Naive B cell (primary cell): ENCODE measurements at places on chromosomes 12 and 14.
A peak's percentile ranks its signal among the peaks of the same experiment; 100 is the strongest.

DNA sequence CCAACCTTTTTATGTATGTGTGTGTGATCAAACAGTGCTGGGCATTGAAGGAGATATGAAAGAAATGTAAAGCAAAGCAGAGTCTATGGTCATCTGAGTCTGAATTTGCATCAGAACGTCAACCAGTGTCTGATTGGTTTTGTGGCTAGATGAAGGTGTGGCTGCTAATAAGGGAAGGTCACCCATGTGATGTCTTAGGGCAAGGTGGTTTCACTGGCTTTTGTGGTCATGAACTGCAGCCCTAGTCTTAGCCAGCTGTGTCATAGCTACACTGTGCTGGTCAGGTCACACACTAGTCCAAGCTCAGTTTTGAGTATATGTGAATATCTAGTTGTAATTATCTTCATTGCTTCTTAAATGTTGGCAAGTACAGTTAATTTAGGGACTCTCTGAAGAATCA is 105.8 kb downstream of the TGFB3 start:
- H3K27me3 ChIP-seq, result no peaks in the 10 kb centered on the region
- H3K4me1 ChIP-seq, result no peaks in the 10 kb centered on the region
- peaks cover 13% of the 10 kb centered on the region for H3K36me3 ChIP-seq
- no peak overlapping the region for H3K4me3 ChIP-seq
- no peak for DNase-seq

DNA sequence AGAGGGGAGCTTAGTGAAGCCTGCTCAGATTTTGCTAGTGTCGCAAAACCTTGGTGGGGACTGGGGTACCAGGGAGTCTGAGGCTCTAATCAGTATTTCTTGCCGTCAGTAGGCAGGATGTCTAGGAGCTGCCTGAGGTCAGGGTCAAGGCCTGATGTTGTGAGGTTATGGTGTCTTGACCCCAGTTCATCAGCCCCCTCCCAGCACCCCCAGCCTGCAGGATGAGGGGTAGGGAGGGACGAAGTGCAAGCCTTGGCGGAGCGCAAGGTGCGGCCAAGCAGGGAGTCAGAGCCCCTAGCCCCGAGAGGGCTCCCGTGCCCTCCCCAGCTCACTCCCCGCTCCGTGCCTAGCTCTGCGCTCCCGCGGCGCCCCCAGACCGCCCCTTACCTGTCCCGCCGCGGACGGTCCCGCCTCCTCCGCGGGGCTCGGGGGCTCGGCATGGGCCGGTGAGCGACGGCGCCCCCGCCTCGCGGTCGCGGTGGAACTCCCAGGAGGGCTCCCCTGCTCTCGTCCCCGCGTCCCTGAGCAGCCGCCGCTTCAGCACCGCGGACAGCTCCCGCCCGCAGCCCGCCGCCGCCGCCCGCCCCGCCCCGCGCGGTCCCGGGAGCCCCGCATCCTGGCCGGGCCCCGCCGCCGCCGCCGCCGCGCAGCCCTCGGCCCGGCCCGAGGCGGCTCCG is 347 bp downstream of the SYNDIG1L start:
- peaks cover 15% of the 10 kb centered on the region for H3K36me3 ChIP-seq
- peaks cover 77% of the 10 kb centered on the region for H3K27me3 ChIP-seq
- no peak overlapping the region for H3K4me3 ChIP-seq
- H3K4me1 ChIP-seq, result no peaks in the 10 kb centered on the region
- DNase-seq, result peak; percentile 51

- peaks cover 9% of the 10 kb centered on the region for H3K36me3 ChIP-seq
- H3K27ac ChIP-seq, result peak overlapping the region; percentile 9
Measured at GRCh38 chr14:65486863-65487262, 74.3 kb downstream of the FUT8 start.

DNA sequence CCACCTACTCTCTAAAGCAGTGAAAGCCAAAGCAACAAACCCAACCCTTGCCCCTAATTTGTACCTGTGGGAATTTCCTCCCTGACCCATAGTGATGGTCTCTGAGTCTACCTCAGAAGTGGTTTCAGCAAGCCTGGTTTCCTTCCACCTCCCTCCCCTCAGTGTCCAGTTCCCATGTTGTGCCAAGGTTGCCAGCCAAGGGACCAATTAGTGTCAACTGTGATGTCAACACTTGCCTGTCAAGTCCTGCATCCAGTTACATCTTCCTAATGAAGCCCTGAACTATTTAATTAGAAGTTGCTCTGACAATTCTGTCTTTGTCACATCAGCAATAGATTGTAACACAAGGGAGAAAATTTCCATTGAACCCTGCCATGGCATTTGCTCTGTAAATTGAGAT is 194.4 kb upstream of the CCDC196 start:
- H3K27me3 ChIP-seq, result no peaks in the 10 kb centered on the region
- H3K4me1 ChIP-seq, result peaks cover 7% of the 10 kb centered on the region
- no peaks in the 10 kb centered on the region for H3K36me3 ChIP-seq
- no peak for DNase-seq

GRCh38 chr14:32710231-32710671 is 228.4 kb upstream of the NPAS3 start:
- no peak for DNase-seq
- no peaks in the 10 kb centered on the region for H3K36me3 ChIP-seq
- no peak overlapping the region for H3K4me3 ChIP-seq
- peaks cover 1% of the 10 kb centered on the region for H3K27me3 ChIP-seq

GRCh38 chr12:113134071-113134470 is 1.5 kb downstream of the RASAL1 start:
- DNase-seq, result no peak
- H3K27me3 ChIP-seq, result peaks cover 14% of the 10 kb centered on the region
- no peak overlapping the region for H3K4me3 ChIP-seq
- H3K4me1 ChIP-seq, result peaks cover 35% of the 10 kb centered on the region

GRCh38 chr12:132528564-132529106 is 38.7 kb downstream of the FBRSL1 start:
- H3K4me3 ChIP-seq, result no peak overlapping the region
- H3K36me3 ChIP-seq, result no peaks in the 10 kb centered on the region
- H3K4me1 ChIP-seq, result peaks cover 13% of the 10 kb centered on the region
- H3K27ac ChIP-seq, result no peak overlapping the region
- no peaks in the 10 kb centered on the region for H3K27me3 ChIP-seq
- no peak for DNase-seq

- DNase-seq, result no peak
- H3K27ac ChIP-seq, result no peak overlapping the region
- no peaks in the 10 kb centered on the region for H3K27me3 ChIP-seq
- H3K4me1 ChIP-seq, result no peaks in the 10 kb centered on the region
- H3K4me3 ChIP-seq, result no peak overlapping the region
- peaks cover 14% of the 10 kb centered on the region for H3K36me3 ChIP-seq
Measured at GRCh38 chr12:112176321-112177010, 51.1 kb downstream of the TRAFD1 start.

GRCh38 chr12:65532764-65533163 is 254.3 kb downstream of the MSRB3 start:
- H3K27me3 ChIP-seq, result peaks cover 3% of the 10 kb centered on the region
- no peak overlapping the region for H3K4me3 ChIP-seq
- no peak for DNase-seq

- H3K27me3 ChIP-seq, result peaks cover 6% of the 10 kb centered on the region
- no peaks in the 10 kb centered on the region for H3K36me3 ChIP-seq
- H3K4me1 ChIP-seq, result no peaks in the 10 kb centered on the region
- no peak for DNase-seq
- no peak overlapping the region for H3K4me3 ChIP-seq
Measured at GRCh38 chr14:52360831-52361230, 46.7 kb downstream of the PTGER2 start.

GRCh38 chr14:45051896-45052295 is 32.0 kb upstream of the PRPF39 start:
- H3K27me3 ChIP-seq, result no peaks in the 10 kb centered on the region
- H3K36me3 ChIP-seq, result peaks cover 14% of the 10 kb centered on the region
- no peak overlapping the region for H3K4me3 ChIP-seq
- H3K27ac ChIP-seq, result no peak overlapping the region
- no peak for DNase-seq

DNA sequence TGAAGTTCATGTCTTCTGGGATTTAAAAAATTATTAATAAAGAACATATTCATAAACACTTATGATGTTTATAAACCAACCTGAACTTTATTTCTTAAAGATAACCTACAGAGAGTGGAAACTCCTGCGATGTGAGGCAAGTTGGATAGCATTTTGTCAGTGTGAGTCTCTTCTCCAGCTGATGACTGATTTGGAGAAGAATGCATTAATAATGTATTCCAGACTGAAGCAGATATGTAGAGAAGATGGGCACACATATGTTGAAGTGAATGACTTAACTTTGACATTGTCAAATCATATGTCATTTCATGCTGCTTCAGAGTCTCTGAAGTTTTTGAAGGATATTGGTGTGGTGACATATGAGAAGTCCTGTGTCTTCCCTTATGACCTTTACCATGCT is 7.3 kb downstream of the HELB start:
- H3K4me3 ChIP-seq, result no peak overlapping the region
- DNase-seq, result no peak
- peaks cover 24% of the 10 kb centered on the region for H3K36me3 ChIP-seq
- no peak overlapping the region for H3K27ac ChIP-seq
- H3K27me3 ChIP-seq, result no peaks in the 10 kb centered on the region

DNA sequence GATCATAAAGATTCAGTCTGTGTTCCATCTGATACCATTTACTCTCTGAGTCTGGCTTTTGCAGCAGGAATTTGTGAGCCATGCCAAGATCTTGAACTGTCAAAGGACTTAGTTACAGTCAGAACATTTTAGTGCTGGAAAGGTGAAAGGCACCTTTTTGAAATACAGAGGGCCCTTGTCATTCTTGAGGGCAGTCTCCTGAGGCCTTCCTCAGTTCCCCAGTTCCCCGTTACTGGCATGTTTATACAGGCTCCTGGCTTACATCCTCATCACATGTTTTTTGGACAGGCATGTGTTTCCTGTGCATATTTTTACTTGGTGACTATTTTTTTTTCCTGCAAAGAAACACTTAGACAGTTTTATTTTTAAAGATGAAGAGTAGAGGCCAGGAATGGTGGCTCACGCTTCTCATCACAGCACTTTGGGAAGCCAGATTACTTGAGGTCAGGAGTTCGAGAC is 21.0 kb downstream of the CFAP54 start:
- DNase-seq, result no peak
- no peaks in the 10 kb centered on the region for H3K36me3 ChIP-seq
- H3K27me3 ChIP-seq, result no peaks in the 10 kb centered on the region
- H3K27ac ChIP-seq, result no peak overlapping the region
- peaks cover 4% of the 10 kb centered on the region for H3K4me1 ChIP-seq

GRCh38 chr12:109776624-109777023 is 56.6 kb downstream of the TRPV4 start:
- peaks cover 7% of the 10 kb centered on the region for H3K27me3 ChIP-seq
- no peak for DNase-seq
- H3K36me3 ChIP-seq, result no peaks in the 10 kb centered on the region
- peaks cover 10% of the 10 kb centered on the region for H3K4me1 ChIP-seq
- H3K27ac ChIP-seq, result no peak overlapping the region

DNA sequence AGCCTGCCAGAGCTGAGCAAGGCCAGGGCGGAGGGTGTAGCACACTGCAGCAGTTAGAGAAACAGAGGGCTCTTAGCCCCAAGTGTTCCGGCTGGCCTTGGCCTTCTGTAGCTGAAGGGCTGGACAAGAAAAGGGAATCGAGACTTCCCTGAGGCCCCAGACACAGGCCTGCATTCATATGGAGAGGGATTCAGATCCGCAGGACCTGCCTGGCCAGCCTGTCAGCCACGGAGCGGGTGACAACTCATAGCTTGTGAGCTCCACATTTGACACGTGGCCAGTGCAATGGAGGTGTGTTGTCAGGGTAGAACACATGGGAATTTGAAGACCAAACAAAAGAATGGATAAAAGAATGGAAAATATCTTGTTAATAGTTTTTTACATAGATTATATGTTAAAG is 182.2 kb upstream of the GSC start:
- H3K4me1 ChIP-seq, result no peaks in the 10 kb centered on the region
- no peaks in the 10 kb centered on the region for H3K36me3 ChIP-seq
- no peak overlapping the region for H3K27ac ChIP-seq
- H3K27me3 ChIP-seq, result peaks cover 21% of the 10 kb centered on the region
- H3K4me3 ChIP-seq, result no peak overlapping the region

DNA sequence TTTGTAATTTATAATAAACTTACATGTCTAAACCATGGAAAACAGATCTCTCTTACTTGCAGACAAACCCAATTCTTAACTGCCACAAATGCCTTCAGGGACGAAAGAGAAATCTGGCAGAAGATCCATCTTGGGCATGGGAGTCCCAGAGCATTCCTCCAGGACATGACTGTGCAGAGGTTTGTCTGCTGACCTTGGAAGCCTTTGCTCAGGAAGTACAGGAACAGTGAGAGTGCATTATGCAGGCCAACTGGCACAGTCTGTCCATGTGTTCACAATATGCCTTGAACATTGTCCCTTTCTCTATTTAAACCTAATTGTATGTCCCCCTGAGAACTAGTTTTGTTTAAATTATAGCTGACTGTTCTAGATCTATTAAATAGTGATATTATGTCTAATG is 467.1 kb downstream of the ATP23 start:
- H3K27ac ChIP-seq, result no peak overlapping the region
- H3K4me3 ChIP-seq, result no peak overlapping the region
- DNase-seq, result no peak
- no peaks in the 10 kb centered on the region for H3K36me3 ChIP-seq

DNA sequence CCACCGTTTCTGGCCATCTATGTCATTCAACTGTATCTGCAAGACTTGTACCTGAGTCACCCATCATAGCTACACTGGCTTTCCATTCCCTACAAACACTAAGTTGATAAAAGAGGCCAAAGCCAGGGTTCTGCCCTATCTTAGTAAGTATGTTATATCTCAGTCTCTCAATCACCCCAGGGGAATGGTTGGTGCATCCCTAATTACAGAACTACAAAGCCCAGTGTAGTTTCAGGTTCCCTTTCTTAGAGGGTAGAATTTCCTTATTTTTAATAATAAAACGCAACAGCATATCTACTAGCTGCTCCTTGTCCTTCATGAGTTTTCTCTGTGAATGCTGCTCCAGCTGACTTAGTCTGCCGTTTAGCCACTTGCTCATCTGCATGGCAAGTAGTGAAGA is 57.6 kb downstream of the ST8SIA1 start:
- peaks cover 14% of the 10 kb centered on the region for H3K27me3 ChIP-seq
- no peaks in the 10 kb centered on the region for H3K4me1 ChIP-seq
- no peak overlapping the region for H3K27ac ChIP-seq
- H3K36me3 ChIP-seq, result no peaks in the 10 kb centered on the region
- no peak for DNase-seq
